ENCODE measurements at places on chromosomes 6 and 20.

DNA sequence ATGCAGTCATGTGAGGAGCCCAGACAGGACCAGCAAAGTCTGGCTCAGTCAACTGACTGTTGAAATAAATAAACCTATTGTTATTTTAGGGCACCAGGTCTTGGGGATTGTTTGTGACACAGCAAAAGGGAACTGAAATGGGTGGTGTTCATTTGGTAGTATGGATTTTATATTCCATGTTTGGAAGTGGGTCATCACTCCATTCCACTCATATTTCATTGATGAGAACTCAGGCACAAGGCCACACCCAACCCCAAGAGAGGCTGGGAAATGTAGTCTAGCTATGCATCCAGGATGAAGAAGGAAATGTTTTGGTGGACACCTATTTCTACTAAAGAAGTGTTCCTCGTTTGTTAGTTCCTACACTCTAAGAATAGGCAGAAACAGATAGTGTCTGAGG lies 64.9 kb upstream of the BTBD3 start:
- DNase-seq = no peak

DNA sequence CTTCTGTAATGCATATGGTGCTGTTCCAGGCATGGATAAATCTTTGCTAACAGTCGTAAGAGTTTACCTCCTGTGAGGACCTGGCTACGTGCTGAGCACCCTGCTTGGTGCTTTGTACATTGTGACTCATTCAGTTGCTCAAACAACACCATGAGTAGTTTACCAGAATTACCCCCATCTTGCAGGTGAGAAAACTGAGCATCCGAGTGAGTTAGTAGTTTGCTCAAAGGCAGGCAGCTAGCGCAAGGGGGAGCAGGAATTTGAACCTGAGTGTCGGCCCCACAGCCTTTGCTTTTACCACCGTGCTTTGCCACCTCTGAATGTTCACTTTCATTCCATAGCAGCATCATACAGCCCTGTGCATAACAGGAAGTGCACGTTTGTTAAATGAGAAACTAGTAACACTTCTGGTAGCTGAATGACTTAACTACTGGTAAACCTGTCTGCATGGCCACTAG lies 121.9 kb downstream of the MTHFD1L start:
- DNase-seq = no peak

DNA sequence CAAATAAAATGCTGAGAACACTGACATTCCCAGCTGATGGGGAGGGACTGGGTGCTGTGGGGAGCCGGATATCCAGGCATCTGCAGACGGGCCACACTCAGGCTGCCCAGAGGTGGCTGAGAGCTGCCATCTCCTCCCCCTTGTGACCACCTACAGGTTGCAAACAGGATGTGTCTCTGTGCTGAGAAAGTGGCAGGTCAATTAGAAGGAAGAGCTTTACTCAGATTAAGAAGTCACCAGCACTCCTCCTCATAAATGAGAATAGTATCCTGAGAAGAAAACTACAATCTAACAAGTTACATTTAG lies 63.0 kb downstream of the HUS1B start:
- no peak for DNase-seq

- DNase-seq = no peak
Measured at GRCh38 chr6:89360415-89360999, 8.0 kb upstream of the UBE2J1 start.

- DNase-seq = no peak
Measured at GRCh38 chr6:139905404-139906052, 531.1 kb upstream of the CITED2 start.

- DNase-seq = no peak
Measured at GRCh38 chr6:48475275-48475674, 364.3 kb upstream of the PTCHD4 start.

GRCh38 chr20:31551163-31552081 lies 37.2 kb downstream of the HM13 start:
- DNase-seq = no peak

DNA sequence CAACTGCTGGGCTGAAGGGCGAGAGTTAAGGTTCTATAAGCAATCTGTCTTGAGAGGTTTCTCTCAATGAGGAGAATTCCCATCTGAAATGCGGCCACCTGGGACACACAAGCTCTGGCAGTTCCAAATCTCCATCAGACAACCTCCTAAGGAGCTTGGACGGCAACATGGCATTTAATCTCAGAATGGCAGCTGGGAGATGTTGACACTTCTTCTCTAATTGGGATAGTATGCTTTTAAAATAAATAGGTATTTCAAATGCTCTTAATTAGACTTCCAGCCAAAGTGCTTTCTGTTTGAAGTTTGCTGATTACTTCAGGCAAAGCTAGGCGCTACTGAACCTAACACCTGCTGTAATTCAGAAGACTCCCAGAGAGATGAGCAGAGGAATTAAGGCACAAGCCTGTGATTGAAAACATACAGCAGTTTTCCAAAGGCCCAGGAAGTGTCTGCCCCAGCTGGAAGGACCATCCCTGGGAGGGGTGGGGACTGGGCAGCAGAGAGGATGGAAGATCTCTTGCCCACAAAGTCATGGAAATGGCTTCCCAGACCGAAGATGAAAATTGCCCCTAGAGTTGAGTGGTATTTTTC lies 59.1 kb upstream of the KCNK16 start:
- no peak for DNase-seq

GRCh38 chr6:34633785-34634184 lies 62.8 kb downstream of the ILRUN start:
- no peak for DNase-seq

- DNase-seq = no peak
Measured at GRCh38 chr6:65182681-65183080, 524.3 kb downstream of the EYS start.

DNA sequence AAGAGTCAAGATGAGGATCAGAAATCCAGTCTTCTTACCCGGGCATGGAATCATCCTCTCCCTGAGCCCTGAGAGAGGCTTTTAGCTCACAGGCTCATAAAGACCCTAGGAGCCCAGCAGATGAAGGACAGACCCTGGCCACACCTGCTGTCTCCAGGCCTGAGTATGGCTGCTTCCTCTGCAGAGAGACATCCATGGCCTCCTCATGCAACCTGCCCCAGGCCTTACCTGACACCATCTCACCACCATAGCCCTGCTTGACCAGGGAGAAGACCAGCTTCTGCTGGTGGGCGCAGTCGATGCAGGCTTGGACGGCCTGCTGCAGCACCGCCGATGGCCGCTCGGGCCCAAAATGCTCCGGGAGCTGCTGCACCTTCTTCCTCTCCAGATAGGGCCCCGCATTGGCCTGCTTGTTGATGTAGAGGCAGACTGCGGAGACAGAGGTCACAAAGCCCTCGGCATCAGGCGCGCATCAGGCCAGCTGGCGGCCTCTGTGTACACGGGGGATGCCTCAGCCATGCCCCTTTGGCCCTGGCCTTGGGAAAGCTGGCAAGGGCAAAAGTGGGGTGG lies 77.6 kb downstream of the SCML4 start:
- DNase-seq = no peak

DNA sequence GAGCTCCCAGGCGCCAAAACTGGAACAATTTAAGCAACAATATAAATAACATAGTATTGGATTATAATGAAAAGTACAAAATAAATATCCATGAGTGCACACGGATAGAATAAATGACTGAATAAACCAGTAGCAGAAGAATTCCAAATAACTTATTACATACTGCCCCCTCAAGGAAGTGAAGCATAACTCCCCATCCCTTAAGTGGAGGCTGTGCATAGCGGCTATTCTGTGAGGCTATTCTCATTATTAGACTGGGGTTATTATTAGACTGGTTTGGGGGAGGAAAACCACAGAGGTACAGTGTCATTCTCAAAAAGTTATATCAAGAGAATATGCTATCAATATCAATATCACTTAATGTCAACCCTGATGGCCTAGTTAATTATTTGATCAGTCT lies 94.4 kb upstream of the SIRPA start:
- DNase-seq = no peak

DNA sequence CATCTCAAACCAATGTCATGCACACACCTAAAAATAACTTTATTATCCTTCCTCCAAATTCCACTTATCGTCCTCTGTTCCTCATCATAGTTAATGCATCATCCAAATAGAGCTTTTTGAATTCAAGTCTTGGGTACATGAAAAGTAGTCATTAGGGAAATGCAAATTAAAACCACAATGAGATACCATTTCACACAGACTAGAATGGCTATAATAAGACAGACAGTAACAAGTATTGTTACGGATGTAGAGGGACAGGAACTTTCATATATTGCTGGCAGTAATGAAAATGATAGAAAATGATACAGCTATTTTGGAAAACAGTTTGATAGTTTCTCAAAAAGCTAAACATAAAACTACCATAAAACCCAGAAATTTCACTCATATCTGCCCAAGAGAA lies 59.1 kb downstream of the FHL5 start:
- no peak for DNase-seq

- no peak for DNase-seq
Measured at GRCh38 chr6:146402476-146402875, 141.2 kb upstream of the RAB32 start.
